8988T (cell line): ENCODE measurements at places on chromosomes 2 and 18.

- DNase-seq, result no peak
Measured at GRCh38 chr2:149666809-149667320, 79.3 kb upstream of the MMADHC start.

GRCh38 chr2:18311420-18312195, 248.8 kb downstream of the RDH14 start:
- no peak for DNase-seq

GRCh38 chr2:65727381-65727780, 295.0 kb upstream of the SPRED2 start:
- no peak for DNase-seq

- DNase-seq, result no peak
Measured at GRCh38 chr18:48926420-48926857, 24.3 kb downstream of the SMAD7 start.

- no peak for DNase-seq
Measured at GRCh38 chr2:32532961-32533360, 94.9 kb upstream of the TTC27 start.

DNA sequence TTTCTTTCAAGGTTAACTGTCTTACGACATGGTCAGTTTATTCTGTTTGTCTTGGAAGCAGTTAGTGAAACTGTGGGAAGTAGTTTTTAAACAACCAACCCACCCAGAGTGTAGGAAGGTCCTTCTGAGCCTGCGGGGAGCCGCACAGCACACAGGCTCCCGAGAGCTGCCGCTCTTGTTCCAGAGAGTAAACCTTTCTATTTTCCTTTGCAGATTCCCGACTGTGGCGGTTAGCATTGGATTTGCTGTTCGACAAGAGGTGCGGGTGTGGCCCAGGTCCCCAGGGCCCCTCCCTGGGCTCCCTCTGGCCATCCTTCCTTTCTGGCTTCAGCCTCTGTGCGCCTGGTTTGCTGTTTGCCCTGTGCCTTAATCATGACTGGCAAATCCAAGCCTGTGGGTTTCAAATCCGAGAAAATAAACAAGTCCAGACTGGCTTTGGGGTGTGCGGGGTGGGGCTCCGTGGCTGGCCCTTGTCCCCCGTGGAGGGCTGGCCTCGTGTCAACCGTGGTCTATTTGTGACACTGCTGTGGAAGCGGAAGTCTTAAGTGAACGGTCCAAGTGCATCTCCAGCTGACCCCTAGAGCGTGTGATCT, 30.7 kb downstream of the IMPA2 start:
- no peak for DNase-seq

DNA sequence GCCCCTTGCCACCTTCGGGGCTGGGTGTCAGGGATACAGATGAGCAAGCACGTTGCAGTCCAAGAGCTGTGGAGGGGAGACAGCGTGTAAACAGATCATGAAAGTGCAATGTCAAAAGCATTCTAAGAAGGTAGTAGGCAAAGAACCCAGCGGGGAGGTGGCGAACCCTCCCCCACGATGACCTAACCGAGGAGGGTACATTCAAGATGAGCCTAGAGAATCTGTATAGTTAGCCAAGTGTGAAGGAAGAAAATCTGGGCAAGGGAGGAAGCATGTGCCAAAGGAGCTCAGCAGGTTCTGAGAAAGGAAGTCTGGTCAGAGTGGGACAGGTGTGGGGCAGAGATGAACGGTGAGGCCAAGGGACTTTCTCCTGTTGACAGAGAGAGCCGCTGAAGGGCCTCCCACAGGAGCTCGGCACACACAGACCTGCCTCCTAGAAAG, 106.9 kb downstream of the SP3 start:
- DNase-seq, result no peak

GRCh38 chr2:236841389-236841788, 244.3 kb upstream of the COPS8 start:
- DNase-seq, result no peak

- DNase-seq, result no peak
Measured at GRCh38 chr18:55306359-55307024, 281.5 kb downstream of the TCF4 start.

GRCh38 chr2:216713691-216714336, 18.5 kb upstream of the IGFBP5 start:
- peak; percentile 84 for DNase-seq

DNA sequence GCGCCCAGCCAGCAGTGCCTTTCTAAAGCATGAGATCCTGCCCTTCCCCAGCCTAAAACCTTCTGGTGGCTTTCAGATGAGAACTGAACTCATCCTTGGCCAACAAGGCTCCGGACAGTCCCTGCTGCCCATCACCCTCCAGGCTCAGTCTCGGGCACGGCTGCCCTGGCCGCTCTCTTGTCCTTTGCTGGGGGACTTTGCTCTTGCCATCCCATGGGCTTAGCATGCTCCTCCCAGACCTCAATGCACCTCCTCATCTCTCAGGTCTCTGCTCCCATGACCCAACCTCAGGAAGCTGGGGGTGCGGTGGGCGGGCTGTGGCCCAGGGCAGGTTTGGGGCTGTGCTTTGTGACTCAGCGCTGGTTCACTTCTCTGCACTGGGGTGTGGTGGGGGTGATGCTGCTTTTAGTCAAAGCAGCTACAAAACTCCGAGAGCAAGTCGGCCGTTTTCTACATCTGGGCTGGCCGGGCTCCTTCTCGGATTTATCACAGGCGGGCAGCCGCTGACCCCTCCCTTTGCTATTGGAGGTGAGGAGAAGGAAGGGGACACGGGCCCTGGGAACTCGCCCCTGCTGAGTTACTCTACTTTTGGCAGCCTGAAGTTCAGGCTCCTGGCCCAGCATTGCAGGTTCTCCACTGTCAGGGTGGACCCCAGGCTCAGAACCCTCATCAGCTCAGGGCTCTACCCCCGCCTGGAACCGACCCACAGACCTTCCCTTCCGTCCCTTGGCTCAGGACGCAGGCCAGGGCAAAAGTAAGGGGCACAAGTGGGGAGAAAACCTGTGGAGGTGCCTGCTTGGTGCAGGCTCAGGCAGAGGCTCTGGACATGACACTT, 90.6 kb upstream of the TAF1B start:
- DNase-seq, result no peak

DNA sequence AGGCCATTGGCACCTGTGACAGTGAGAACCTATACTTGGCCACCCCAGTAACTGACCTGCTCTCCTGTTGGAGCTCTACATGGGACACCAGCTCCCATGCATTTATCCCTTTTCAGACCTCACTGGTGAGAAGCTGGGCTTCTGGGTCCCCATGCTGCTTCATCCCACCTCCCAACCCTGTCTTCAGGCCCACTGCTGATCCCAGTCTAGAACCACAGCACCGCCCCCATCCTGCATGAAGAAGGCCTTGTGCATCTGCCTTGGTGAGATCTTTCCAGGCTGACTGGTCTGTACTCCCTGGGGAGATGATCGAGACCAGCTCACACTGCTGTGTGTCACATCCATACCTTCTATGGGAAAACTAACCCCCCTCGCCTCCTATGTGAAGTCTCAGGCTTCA, 22.7 kb downstream of the TTC32 start:
- DNase-seq, result no peak

GRCh38 chr2:226660526-226660925, 139.1 kb downstream of the IRS1 start:
- DNase-seq, result no peak

DNA sequence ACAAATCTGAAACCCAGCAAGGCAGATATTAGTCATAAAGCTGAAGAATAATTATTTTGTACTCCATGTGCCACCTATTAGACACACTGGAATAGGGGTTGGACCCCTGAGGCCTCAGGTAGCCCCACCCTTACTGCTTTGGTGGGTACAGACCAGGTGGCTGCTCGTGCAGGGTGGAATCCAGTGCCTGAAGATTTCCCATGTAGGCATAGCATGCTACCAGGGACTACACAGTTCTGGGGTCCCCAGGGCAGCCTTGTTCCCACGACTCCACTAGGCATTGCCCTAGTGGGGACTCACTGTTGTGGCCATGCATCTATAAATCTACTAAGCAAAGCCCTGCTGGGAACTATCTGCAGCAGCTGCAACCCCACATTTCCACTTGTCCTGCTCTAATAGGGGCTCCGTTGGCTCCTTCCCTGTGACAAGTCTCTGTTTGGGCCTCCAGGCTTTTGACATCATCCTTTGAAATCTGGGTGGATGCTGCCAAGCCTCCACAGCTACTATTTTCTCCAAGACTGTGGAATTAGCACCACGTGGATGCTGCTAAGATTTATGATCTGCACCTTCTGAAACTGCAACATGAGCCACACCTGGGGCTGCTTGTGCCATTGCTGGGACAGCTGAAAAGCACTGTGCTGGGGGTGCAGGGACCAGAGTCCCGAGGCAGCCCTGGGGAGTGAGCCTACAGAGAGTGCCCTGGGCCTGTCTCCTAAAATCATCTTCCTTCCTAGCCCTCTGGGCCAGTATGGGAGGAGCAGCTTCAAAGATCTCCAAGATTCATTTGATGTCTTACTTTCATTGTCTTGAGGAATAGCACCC, 303.8 kb downstream of the FSIP2 start:
- no peak for DNase-seq

GRCh38 chr2:3535794-3536681, 16.7 kb upstream of the ADI1 start:
- DNase-seq, result peak; percentile 62

- DNase-seq, result no peak
Measured at GRCh38 chr2:121387591-121388325, 102.8 kb upstream of the TFCP2L1 start.

GRCh38 chr2:43169987-43170386, 56.4 kb downstream of the ZFP36L2 start:
- peak; percentile 77 for DNase-seq
